ENCODE measurements at places on chromosomes 5 and 9.

- DNase-seq, result peak; percentile 1
These were observed 24.7 kb downstream of the WWC1 start for GRCh38 chr5:168316139-168316578.

DNA sequence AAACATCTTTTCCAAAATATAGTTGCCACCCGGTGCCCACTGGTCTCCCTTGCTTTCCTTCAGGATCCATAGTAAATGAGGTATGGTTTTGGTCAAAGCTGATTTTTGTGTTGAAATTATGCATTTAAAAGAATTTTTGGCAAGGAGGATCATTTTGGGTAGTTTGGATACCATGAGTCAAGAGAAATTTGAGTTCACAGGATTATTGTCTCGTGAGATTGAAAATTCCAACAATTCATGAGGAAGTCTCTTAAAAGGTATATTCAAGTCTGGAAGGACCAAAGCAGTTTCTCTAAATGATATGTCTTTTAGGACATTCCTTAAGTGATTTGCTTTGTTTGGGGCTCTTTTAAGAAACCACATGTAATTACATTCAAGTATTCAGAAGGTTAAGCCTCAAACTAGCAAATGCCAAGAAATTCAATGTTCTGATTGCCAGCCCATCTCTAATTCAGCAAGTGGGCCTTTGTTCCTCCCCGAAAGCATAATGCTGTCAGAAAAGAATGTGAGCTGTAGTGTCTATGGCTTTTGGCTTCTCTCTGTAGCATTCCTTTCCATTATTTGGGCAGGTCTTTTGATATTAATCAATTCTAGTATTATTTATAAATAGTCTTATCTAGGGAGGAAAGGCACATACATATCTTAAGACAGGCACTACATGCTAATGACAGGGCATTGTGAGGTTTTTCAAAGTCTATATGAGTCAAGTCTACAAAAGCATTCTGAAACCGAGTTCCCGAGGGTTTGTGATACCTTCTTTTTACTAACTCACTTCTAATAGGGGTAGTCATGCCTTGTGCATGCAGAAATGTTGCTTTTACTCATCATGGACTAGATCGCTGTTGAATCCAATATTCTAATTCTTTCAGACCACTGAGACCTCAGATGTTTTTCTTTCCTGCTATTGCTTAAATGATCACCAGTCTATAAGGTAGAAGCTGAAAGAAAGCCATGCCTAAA, 453.9 kb downstream of the ENC1 start:
- DNase-seq, result no peak

GRCh38 chr5:135116160-135116561, 82.1 kb upstream of the PITX1 start:
- DNase-seq, result no peak

- DNase-seq, result no peak
These were observed 21.7 kb upstream of the ADAM19 start for GRCh38 chr5:157597277-157597676.

- DNase-seq, result no peak
These were observed 100.9 kb downstream of the EBF1 start for GRCh38 chr5:158998793-158999325.

DNA sequence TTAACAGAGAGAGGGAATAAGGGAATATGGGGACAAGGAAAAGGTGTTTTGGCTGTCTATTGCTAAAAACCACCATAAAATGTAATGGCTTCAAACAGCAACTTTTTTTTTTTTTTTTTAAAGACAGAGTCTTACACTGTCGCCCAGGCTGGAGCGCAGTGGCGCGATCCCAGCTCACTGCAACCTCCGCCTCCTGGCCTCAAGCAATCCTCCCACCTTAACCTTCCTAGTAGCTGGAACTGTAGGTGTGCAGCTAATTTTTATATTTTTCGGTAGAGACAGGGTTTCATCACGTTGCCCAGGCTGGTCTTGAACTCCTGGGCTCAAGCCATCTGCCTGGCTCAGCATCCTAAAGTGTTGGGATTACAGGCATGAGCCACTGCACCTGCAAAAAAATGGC, 4.3 kb upstream of the SPATA24 start:
- no peak for DNase-seq

- no peak for DNase-seq
These were observed 189.2 kb downstream of the MAN2A1 start for GRCh38 chr5:109878887-109879286.

DNA sequence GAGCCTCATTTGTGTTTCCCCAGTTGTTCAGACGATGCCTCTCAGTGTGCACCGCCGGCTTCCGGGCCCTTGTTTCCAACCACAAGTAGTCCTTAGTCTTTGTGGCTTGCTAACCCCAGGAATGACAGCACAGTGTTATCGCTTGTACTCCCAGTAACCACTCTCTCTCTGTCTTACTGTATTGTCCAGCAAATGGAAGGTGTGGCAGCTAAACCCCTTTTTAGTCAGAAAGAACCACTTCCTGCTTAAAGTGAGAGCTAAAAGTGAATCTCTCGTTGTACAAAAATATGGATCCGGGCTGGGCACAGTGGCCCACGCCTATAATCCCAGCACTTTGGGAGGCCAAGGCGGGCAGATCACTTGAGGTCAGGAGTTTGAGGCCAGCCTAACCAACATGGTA, 61.3 kb downstream of the ENC1 start:
- no peak for DNase-seq

GRCh38 chr5:131394128-131394527, 130.3 kb downstream of the CDC42SE2 start:
- DNase-seq, result no peak

DNA sequence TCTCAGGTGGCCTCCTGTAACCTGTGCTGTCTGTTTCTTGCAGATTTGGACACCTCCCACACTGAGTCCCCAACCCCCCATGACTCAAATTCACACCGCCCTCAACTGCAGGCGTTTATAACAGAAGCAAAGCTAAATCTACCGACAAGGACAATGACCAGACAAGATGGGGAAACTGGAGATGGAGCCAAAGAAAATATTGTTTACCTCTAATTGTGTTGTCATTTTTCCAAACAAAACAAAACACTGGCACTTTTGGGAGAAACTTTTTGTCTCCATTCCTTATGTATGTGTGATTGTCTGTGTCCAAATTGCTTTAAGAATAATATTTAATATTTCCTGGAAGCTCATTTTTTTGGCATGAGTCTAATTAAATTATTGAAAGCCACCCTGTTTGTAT, 314.8 kb downstream of the ARHGEF28 start:
- no peak for DNase-seq

DNA sequence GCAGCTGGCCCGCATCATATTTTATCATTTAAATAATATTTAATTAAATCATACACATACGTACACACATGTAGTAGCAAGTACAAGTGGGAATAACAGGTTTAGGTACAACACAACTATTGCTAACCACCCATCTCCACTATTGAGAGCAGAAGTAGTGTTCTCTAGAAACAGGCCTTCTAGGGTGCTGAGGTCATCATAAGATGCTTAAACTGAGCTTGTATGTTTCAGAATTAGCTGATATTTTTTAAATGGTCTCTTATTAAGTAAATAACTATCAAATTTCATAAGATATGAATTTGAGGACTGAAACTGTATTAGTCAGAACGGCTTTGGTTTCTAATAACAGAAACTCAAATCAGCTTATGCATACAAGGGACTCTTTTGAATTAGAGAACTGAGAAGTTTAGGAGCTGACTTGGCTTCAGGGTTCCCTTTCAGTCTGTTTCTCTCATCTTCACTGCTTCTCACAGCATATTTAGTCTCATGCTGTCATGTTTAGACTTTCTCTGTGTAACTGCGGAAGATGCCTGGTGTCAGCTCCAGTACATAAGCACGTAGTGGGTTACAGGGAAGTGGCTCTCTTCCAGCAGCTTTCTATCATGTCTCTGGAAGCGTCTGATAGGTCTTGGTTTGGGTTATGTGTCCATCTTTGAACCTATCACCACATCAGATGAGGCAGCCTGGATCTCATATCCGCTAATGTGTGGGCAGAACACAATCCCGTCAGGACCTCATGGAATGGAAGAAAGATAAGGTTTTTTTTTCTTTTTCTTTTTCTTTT, 25.0 kb upstream of the OCLN start:
- DNase-seq, result peak; percentile 6

- DNase-seq, result no peak
These were observed 9.3 kb downstream of the SLC46A2 start for GRCh38 chr9:112881331-112881730.

DNA sequence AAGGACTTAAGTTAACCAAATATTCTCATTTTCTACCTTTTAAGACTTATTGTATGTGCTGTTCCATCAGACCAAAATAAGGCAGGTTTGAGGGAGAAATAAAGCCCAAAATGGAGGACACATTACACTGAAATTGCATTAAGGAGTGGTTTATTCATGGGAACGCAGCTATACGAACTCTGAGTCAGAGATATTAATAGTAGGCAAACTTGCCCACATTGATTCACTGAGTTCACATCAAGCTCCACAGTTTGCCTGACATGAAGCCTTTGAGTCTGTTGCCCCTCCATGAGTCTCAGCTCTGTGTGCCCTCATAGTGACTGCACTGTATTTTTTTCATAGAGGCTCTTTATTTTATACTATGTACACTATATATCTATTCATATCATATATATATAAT, 135.0 kb upstream of the SNX2 start:
- DNase-seq, result no peak

- no peak for DNase-seq
These were observed 21.3 kb downstream of the NREP start for GRCh38 chr5:111735583-111736270.

- no peak for DNase-seq
These were observed 28.5 kb downstream of the NFIL3 start for GRCh38 chr9:91395106-91395552.

- DNase-seq, result no peak
These were observed 254.4 kb downstream of the FAM114A2 start for GRCh38 chr5:153784277-153784676.

DNA sequence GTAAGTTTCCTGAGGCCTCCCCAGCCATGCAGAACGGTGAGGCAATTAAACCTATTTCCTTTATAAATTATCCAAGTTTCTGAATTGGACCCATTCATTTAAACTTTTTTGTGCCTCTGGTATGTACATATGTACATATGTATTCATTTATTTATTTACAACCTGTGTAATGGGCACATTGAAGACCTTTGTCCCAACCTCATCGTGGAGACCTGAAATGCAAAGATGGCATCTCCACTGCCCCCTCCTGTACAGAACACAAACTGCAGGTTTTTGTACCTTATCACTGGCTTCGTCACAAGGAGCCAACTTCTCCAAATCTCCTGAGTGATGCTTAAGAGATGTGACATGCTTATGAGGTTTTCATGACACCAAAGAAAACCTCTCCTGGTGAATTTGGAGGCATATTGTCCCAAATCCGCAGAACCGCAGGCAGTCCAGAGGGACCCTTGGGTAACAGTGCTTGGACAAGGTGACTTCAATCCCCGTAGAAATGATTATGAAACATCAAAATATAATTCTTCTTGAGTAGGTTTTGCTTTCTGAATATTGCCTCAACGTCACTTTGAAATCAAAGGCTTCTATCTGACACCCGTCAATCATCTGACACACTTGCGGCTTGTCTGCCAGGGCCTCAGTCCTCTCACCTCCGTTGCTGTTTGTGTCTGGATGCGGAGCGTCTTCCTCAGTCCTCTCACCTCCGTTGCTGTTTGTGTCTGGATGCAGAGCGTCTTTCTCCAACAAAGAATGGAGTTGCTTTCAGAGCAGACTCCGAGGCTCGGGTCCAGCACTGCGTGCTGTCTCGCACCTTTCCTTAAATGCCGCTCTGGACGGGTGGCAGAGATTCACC, 135.0 kb upstream of the IRX4 start:
- peak; percentile 74 for DNase-seq

GRCh38 chr5:41600731-41601130, 90.3 kb upstream of the PLCXD3 start:
- DNase-seq, result no peak

- DNase-seq, result no peak
These were observed 113.0 kb upstream of the NTRK2 start for GRCh38 chr9:84556556-84556955.

GRCh38 chr5:31120642-31120948, 72.9 kb upstream of the CDH6 start:
- DNase-seq, result no peak

DNA sequence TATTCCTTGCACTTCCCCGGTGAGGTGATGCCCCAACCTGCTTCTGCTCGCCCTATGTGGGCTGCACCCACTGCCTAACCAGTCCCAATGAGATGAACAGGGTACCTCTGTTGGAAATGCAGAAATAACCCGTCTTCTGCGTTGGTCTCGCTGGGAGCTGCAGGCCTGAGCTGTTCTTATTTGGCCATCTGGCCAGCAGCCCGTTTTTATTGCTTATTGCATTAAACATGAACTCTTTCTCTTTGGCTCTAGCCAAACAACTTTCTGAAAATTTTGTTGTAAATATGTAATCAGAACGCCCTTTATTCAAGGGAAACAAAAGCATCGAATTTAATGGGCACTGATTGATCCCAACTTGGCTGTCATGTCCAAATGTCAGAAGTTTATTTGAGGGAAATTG, 124.7 kb upstream of the FTMT start:
- DNase-seq, result no peak

- DNase-seq, result no peak
These were observed 26.8 kb upstream of the GARNL3 start for GRCh38 chr9:127237801-127238200.

GRCh38 chr9:137435980-137436760, 5.0 kb downstream of the ENTPD8 start:
- DNase-seq, result peak; percentile 93

GRCh38 chr9:109256336-109256735, 64.5 kb downstream of the EPB41L4B start:
- DNase-seq, result no peak

- DNase-seq, result no peak
These were observed 271.1 kb upstream of the RPS23 start for GRCh38 chr5:82549263-82549662.

GRCh38 chr9:29717631-29718030, 2144.3 kb upstream of the C9orf72 start:
- DNase-seq, result no peak

- no peak for DNase-seq
These were observed 29.8 kb downstream of the CXXC5 start for GRCh38 chr5:139677736-139678613.

DNA sequence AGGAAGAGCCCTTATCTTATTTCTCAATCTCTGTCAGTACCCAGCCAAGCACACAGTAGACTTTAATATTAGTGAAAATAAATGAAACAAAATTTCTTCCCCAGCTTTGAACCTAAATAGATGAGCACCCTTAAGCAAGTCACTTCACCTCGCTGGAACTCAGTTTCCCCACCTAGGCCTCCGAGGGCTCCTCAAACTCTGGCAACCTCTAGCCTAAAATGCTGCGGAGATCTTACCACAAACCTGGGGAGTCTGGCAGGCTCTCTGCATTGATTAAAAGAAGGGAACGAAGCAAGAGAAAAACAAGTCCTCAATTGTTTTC, 326 bp downstream of the RIGI start:
- no peak for DNase-seq

GRCh38 chr9:20593537-20593936, 28.8 kb downstream of the MLLT3 start:
- no peak for DNase-seq

DNA sequence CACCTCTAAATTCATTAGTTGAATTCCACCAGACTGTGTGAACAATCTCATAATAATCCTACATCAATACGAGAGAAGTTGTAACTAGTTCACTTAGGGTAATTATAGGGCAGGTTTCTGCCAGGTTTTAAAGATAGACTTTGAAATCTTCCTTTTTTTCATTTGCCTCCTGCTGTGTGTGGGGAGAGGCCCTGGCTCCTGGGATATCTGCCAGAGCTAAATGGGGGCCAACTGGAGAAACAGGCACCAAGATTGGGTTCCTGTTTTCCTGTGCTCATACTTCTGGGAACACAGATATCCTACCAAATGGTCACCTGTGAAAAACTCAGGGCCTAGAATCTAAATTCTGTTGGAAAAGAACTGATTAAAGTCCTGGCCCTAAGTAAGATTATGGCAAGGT, 42.3 kb downstream of the SH3RF2 start:
- no peak for DNase-seq

GRCh38 chr5:23235246-23235645, 272.2 kb upstream of the PRDM9 start:
- DNase-seq, result no peak

All from RPMI8226 (cell line).